Hematopoietic multipotent progenitor cell treated with erythropoietin and hydrocortisone succinate and interleukin-3 and kit ligand, for 15 days (in vitro differentiated cells): ENCODE measurements at places on chromosomes 12 and 14.

DNA sequence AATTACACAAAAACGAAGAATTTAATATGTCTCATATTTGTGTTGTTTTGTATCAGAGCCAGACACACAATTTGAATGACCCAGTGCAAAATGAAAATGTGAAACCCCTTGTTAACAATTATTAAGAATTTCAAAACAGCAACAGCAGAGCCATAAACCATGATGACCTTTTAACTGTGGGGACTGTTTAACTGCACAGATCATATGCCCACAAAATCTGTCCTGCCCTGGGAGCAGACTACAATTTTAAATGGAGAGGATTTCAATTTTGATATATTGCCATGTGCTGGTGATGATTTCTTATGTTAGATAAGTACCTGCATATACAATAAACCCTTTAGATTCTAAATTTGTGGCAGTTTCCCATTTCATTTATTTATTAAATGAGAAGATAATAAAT, 455.5 kb upstream of the MGAT4C start:
- no peak for DNase-seq

DNA sequence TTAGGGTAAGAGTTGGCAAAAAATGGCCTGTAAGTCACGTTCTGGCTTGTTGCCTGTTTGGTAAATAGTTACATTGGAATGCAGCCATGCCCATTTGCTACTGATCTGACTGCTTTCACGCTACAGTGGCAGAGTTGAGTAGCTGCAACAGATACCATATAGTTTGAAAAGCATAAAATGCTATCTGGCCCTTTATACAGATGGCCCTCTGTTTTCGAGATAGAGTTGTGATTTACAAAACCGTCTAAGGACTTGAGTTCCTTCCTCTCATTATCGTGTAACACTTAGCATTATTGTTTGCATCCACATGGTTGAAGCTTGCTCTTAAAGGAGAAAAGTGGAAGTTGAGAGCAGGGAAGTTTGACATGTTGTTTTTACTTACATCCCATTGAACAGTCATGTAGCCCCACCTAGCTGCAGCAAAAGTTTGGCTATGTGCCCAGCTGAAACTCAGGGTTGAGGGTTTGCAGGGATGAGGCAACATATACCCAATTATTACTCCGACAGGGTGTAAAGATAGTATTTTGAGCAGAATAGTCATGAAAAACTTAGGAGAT, 11.3 kb upstream of the SCFD1 start:
- peak; percentile 74 for DNase-seq

GRCh38 chr12:29148911-29149690, at the start of gene FAR2:
TSS of gene FAR2 (plus strand) at chr12:29149278. CDS start at chr12:29270450, 121,172 bp downstream.
- DNase-seq: peak; percentile 38

DNA sequence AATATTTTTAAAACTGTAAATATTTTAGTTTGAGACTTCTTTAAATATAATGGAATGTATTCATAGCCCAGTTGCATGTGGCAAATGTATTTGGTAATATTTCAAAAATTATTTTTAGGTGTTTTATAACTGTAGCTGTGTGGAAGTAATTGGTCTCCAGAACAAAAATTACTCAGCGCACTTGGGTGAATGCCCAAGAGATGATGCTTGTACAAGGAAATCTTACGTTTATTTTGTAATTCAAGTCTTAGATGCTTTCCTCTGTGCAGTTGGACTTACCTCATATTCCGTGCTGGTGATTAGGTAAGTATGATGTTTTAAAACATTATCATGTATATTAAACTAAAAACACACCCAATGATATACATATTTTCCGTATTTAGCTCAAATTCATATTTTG, 76.7 kb upstream of the SLCO1B1 start:
- no peak for DNase-seq

DNA sequence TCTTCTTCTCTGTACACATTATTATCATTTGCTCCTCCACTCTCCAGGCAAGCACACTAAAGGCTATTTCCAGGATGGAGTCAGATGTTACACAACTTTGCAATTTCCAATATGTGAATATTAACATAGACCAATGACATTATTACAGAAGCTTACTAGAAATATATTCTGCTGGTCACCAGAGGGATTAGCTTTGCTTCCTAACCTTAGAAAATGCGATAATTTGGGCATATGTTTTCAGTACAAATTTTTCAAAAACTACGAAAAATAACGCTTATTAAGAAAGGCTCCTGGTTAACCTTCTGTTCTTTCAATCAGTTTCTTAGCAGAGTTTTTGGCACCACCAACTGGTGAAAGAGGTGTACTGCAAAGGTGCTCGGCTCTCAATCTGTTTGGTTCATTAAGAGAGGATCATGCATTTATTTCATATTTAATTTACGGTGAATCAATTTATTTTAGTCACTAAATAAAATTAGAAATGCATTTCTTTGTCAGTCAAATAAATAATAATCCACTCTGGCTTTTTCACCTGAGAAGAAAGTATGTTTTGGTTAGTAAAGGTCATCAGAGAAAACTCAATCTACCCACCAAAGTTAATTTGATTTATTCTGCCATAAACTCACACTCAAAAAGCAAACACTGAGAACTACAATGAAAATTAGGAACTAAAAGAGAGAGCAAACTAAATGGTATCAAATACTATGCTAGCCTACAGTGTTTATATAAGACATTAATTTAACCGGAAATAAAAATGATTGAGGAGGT, 39.2 kb downstream of the EFCAB11 start:
- DNase-seq: peak; percentile 64

DNA sequence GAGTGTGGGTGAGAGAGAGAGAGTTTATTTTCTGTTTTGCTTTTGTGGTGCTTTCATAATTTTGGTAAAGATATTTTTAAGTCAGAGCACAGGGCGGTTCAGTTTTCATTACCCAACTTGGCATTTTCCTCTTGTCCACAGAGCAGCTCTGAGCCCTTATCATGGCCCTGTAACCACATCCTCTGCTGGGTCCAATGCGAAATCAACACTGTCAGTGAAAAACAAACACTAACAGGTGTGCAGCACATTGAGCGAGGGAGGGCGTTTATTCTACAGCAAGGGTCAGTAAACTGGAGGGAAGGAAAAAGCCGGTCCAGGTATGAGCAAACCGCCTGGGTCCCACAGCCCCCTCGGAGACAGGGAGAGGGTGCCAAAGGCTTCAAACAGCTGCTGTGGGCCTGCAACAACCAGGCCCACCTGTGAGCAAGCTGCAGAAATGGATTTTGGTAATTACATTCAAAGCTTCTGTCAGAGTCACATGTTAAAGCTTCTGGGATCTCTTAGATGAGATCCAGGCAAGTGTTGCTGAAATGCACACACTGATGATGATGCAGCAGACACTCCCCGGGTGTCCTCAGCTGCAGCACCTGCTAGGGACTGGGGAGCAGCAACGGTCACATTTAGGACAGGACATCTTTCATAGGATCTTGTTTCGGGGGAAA, 132.7 kb upstream of the DYRK2 start:
- no peak for DNase-seq

GRCh38 chr12:132873724-132874123, 13.7 kb downstream of the CHFR start:
- DNase-seq: no peak

GRCh38 chr14:94015223-94015622, 10.9 kb upstream of the OTUB2 start:
- DNase-seq: no peak

DNA sequence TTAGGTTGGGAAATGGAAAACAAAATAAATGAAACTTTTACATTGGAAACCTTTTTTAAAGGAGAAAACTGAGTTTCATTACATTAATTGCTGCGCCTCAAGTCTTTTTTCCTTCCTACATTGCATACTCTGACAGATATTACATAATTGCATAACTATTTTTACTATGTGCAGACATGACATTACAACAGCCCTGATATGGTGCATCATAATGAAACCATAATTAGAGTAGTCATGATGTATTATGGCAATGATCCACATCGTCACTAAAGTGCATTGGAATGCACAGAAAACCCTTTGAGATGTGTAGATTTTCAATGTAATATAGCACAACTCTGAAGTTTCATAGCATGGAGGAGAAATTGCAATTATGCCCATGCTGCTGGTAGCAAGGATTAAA, 217.8 kb upstream of the NPAS3 start:
- no peak for DNase-seq

- DNase-seq: no peak
Measured at GRCh38 chr12:65720136-65721130, 103.8 kb upstream of the HMGA2 start.

DNA sequence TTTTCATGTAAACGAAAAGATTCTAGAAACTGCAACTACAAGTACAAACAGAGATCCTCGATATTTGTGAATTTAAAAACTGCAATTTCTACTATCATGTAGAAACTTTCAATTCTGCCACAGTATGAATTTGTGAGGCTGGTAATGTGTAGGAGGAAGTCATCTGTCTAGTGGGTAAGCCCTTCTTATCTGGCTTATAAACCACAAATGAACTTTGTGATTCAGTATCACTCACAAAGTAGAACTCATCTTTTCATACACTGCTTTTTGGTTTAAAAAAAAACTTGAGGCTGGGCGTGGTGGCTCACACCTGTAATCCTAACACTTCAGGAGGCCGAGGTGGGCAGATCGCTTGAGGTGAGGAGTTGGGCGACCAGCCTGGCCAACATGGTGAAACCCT, 20.7 kb downstream of the GTF2A1 start:
- DNase-seq: no peak

DNA sequence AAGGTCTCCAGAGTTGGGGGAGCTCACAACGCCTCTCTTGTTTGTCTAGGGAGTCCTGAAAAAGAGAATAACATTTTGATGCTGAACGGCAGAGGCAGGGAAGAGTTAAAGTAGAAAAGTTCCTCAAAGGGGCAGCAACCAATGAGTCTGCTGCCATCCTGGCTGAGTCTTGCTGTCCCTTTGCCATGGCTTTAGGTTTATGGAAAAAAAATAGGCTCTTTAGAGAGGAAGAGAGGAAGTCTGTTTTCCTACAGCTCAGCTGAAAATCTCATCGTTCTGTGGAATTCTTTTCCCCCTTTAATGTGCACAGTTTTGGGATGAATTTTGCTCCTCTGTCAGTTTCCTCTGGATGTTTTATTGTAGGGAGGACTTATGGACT, 314.8 kb upstream of the TBX3 start:
- no peak for DNase-seq

GRCh38 chr14:23577710-23578392, 739 bp downstream of the JPH4 start:
- DNase-seq: no peak

DNA sequence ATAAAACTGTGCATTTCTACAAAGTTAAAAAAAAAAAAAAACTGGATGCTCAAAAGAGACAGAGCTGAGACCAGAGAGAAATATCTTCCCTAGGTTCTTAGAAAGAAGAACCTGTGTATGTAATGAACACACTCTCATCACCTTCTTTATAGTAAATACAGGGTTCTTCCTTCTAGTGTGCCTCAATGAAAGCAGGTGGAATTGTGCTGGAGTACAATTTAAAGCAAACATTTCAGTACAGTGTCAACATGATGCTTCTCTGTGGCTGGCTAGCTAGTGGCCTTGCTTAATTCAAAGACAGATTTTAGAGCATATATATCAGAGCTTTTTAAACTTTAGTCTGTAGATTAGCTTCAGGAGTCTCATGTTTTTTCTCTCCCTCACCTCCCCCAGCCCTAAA, 249.8 kb upstream of the ARHGAP5 start:
- DNase-seq: no peak

DNA sequence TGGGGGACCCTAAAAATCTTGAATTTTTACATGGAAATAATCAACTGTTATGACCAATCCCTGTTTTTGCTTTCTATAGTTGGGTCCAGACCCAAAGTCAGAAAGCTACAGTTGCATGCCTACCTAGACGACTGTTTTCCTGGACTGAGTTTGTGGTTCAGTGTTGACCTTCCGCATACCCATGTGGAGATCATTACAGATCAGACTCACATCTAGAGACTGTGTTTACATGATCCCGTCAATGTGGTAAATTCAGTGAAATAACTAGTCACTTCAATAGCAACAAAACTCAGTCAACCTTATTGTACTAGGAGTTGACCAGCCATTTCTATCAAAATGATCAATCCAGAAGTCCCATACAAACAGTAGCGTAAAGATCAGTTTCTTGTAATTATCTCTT, 257.6 kb downstream of the EGLN3 start:
- DNase-seq: no peak

- no peak for DNase-seq
Measured at GRCh38 chr14:38618514-38618913, 362.6 kb upstream of the CLEC14A start.

DNA sequence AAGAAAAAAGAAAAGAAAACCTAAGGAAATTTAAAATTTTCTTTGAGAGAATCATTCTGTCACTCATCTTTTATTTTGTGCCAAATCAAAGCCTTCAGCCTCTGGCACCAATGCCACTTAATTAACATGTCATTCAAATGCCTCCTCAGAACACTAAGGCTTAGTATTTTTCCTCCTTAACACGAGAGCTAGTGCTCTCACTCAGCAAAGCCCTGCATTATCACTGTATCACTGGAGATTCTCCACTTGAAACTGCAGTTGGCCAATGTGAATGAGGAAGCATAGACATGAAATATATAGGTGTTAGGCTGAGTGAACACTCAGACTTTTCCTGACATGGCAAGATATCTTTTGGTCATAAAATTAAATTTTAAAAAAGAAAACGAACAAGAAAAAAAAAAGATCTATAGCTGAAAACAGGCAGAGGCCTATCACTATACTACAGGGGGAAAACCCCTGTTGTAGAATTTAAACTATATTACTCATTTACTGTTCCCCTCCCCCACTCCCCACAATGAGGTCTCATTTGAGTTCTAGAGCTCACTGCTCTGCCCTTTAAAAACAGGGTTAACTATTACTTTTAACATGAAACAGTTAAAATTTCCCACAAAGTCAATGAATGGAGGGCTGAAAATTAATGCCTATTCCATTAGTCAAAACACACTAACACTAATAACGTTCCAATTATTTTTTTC, 5.1 kb downstream of the MBIP start:
- DNase-seq: no peak

DNA sequence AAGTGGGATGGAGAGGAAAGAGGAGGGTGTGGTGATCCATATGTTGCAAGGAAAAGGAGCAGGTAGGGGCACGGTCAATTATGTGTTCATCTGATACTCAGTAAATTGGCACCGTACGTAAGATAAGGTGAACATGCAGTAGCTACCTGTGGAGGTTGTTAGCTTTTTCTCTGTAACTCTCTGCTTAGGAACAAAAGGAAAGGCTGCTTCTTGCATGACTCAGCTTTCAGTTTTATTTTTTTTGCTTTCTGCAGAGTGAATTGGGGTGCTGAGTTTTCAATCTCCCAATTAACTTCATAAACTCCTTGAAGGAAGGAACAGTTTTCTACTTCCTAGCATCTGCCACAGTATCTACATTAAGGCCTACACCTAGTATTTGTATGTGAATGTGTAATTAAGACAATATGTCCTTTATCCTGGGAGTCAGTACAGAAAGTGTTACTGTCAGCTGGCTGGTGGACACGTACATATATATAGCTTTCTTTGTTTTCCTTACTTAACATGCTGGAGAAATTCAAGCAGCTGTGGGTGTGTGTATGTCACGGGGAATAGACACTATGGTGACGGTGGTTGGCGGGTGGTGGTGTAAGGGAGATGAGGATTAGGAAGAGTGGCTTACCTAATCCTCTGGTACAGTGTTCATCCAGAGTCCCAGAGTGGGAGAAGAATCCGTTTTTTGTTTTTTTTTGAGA, 40.1 kb upstream of the WNK1 start:
- no peak for DNase-seq

- DNase-seq: no peak
Measured at GRCh38 chr14:76208340-76208739, 56.6 kb downstream of the GPATCH2L start.

- no peak for DNase-seq
Measured at GRCh38 chr12:114770323-114770722, 86.3 kb upstream of the TBX3 start.
